Natural killer cell treated with Interleukin-12 subunit alpha and Interleukin-12 subunit beta and Interleukin-15 and Interleukin-18, amount 100 ng/mL, for 72 hours (primary cell): ENCODE measurements at places on chromosomes 2 and 18. TPM values are rescaled to one million over a fixed set of nuclear protein-coding genes. Genes with fewer than 3 reads are reported as not detected.

DNA sequence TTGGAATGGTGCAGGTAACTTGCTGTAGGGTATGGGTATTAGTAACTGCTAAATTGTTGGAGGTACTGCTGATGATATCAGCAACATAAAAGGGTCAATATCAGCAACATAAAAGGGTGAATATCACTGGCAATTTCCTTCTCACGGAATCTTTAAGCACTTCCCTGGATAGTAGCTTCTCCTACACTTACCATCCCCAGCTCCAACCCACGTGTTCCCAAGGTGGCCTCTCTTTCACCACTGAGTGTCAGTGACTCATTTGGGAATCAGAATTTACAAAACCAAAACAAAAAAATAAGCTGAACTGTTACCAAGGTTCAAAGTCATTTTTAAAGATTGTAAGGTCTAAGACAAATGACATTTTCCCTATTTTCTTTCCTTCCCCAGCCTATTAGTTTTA, 70.8 kb downstream of the LRP2 start:
- peaks cover 5% of the 10 kb centered on the region for H3K27me3 ChIP-seq
- H3K4me3 ChIP-seq, result no peak overlapping the region
- no peak for DNase-seq
- no peaks in the 10 kb centered on the region for H3K36me3 ChIP-seq

GRCh38 chr18:22423878-22424564, 6.3 kb upstream of the CTAGE1 start:
- H3K27me3 ChIP-seq, result no peaks in the 10 kb centered on the region
- DNase-seq, result no peak
- H3K27ac ChIP-seq, result no peak overlapping the region
- no peak overlapping the region for H3K4me3 ChIP-seq
- peaks cover 6% of the 10 kb centered on the region for H3K36me3 ChIP-seq

Gene TET3
- total RNA-seq, result 29.3 TPM

DNA sequence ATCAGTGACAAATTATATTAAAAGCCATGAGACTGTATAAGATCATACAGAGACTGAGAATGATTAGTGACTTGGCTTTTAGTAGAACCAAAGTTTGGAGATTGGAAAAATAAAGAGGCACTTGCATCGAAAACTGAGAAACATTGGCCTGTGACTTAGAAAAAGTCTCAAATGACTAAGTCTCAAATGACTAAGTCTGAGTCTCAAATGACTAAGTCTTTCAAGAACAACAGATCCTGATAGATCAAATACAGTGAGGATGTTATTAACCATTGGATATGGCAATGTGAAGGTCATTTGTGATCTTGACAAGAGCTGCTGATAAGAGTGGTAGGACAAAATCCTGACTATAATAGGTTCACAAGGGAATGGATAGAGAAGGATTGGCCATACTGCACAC, 135.5 kb upstream of the FANCL start:
- no peaks in the 10 kb centered on the region for H3K36me3 ChIP-seq
- peaks cover 6% of the 10 kb centered on the region for H3K27me3 ChIP-seq
- no peak overlapping the region for H3K4me3 ChIP-seq
- H3K27ac ChIP-seq, result no peak overlapping the region
- H3K4me1 ChIP-seq, result no peaks in the 10 kb centered on the region

- H3K27me3 ChIP-seq, result peaks cover 21% of the 10 kb centered on the region
- no peak overlapping the region for H3K4me3 ChIP-seq
- no peak for DNase-seq
- no peak overlapping the region for H3K27ac ChIP-seq
- H3K4me1 ChIP-seq, result no peaks in the 10 kb centered on the region
- no peaks in the 10 kb centered on the region for H3K36me3 ChIP-seq
Observed at GRCh38 chr18:11146947-11147345, 2.4 kb downstream of the PIEZO2 start.

- DNase-seq, result peak; percentile 61
- H3K27me3 ChIP-seq, result no peaks in the 10 kb centered on the region
- H3K36me3 ChIP-seq, result peaks cover 7% of the 10 kb centered on the region
- peak overlapping the region; percentile 11 for H3K27ac ChIP-seq
Observed at GRCh38 chr2:181178823-181179412, 198.5 kb downstream of the UBE2E3 start.

- no peaks in the 10 kb centered on the region for H3K27me3 ChIP-seq
- no peak overlapping the region for H3K27ac ChIP-seq
- H3K4me3 ChIP-seq, result no peak overlapping the region
- H3K36me3 ChIP-seq, result no peaks in the 10 kb centered on the region
- H3K4me1 ChIP-seq, result no peaks in the 10 kb centered on the region
- DNase-seq, result no peak
Observed at GRCh38 chr2:59744436-59744835, 809.0 kb downstream of the BCL11A start.

GRCh38 chr2:90069290-90069894, 1377.9 kb downstream of the RPIA start:
- H3K4me3 ChIP-seq, result no peak overlapping the region
- no peak for DNase-seq
- H3K27me3 ChIP-seq, result no peaks in the 10 kb centered on the region

- H3K36me3 ChIP-seq, result no peaks in the 10 kb centered on the region
- no peak overlapping the region for H3K4me3 ChIP-seq
- H3K4me1 ChIP-seq, result no peaks in the 10 kb centered on the region
- no peak for DNase-seq
- no peaks in the 10 kb centered on the region for H3K27me3 ChIP-seq
- no peak overlapping the region for H3K27ac ChIP-seq
Observed at GRCh38 chr2:150134223-150134857, 353.1 kb downstream of the RND3 start.

DNA sequence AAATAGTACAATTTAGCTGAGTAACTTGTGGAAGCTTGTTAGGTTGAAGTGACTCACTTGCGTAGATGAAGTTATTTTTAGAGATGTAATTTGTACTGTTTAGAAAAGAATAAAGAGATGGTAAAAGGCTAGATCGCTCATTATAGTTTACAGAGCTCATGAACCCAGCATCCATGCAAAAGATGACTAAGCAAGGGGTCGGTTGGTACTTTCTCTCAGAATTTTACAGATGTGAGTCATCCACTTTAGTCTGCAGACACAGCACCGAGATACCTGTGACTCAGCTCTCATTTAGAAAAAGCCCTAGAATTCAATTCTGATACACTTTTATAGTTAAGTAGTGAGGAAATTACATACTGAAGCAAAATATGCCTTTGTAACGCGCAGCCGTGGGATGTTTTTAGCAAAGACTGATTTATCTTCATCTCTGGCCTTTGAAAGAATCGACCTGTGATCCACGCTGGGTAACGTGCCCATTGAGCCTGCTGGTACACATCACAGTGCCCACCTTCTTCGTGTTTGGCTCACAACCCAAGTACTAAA, 116.5 kb upstream of the FOSL2 start:
- peaks cover 5% of the 10 kb centered on the region for H3K36me3 ChIP-seq
- peaks cover 46% of the 10 kb centered on the region for H3K4me1 ChIP-seq
- no peak for DNase-seq
- peak overlapping the region; percentile 8 for H3K4me3 ChIP-seq
- H3K27ac ChIP-seq, result peak overlapping the region; percentile 93

- peaks cover 5% of the 10 kb centered on the region for H3K36me3 ChIP-seq
- no peak overlapping the region for H3K4me3 ChIP-seq
- DNase-seq, result no peak
- H3K27me3 ChIP-seq, result peaks cover 18% of the 10 kb centered on the region
- no peaks in the 10 kb centered on the region for H3K4me1 ChIP-seq
Observed at GRCh38 chr2:144771348-144771747, 251.4 kb upstream of the ZEB2 start.

Gene NAT8
- not detected for total RNA-seq

DNA sequence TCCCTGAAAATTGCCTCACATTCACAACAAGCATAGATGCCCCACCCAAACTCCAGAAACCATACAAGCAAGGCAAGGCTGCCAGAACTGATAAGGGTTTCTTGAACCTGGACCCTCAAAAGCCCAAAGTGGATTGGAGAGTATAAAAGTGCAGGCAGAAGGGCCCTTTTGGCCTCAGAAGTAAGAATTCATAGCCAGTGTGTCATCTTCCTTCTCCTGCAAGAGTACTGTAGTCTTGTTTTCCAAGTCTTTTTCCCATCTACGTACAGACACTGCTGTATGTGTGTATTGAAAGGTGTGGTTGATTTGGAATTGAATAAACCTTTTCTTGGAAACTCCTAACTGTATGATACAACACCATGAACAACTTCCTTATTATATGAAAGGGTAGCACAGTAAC, 46.8 kb downstream of the ZC3H15 start:
- no peak for DNase-seq
- peaks cover 18% of the 10 kb centered on the region for H3K27me3 ChIP-seq
- H3K4me1 ChIP-seq, result no peaks in the 10 kb centered on the region
- H3K36me3 ChIP-seq, result no peaks in the 10 kb centered on the region
- no peak overlapping the region for H3K4me3 ChIP-seq
- H3K27ac ChIP-seq, result no peak overlapping the region

Gene DLGAP1
- not detected for total RNA-seq

Gene FAM117B
- 3.0 TPM for total RNA-seq

Gene SPC25
- 14.5 TPM for total RNA-seq

DNA sequence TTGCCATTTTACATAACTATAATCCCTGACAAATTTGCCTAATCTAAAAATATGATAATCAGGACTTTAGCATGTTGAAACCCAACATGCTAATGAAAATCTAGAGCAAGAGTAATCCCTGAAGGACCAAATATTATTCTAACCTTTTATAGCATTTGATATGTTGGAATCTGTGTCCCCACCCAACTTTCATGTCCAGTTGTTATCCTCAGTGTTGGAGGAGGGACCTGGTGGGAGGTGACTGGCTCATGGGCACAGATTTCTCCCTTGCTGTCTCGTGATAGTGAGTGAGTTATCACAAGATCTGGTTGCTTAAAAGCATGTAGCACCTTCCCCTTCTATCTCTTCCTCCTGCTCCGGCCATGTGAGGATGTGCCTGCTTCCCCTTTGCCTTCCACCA, 59.8 kb downstream of the SH3YL1 start:
- H3K4me1 ChIP-seq, result peaks cover 33% of the 10 kb centered on the region
- H3K4me3 ChIP-seq, result no peak overlapping the region
- DNase-seq, result no peak
- H3K27ac ChIP-seq, result no peak overlapping the region

DNA sequence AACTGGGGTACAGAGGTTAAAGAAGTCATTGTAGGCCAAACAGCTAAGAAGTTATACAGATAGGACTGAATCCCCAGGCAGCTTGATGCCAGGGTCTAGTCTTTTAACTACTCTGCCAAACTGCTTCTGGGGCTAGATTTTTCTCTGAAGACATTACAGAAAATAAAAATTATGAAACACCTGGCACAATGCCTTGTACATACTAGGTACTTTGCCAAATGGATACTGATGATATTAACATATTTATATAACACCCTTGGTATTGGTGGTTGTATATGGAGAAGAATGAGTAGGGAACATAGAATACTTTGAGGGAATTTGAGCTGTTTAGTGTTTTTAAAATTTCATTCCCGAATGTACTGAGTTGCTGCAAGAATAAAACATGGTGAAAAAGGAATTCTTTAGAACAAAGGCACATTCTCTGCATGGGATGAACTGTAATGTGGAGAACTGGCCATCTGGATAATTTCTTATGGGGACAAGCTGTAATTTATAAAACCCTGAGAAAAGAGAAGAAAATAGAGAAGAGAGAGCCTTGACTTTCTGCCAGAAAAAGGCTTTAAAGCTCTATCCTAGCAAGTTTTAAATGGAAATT, 210.9 kb upstream of the TMEM200C start:
- H3K4me1 ChIP-seq, result no peaks in the 10 kb centered on the region
- peaks cover 3% of the 10 kb centered on the region for H3K36me3 ChIP-seq
- H3K27me3 ChIP-seq, result no peaks in the 10 kb centered on the region
- no peak overlapping the region for H3K4me3 ChIP-seq
- DNase-seq, result no peak

Gene NEUROD1
- total RNA-seq, result not detected

Gene POTEE
- 0.31 TPM for total RNA-seq

DNA sequence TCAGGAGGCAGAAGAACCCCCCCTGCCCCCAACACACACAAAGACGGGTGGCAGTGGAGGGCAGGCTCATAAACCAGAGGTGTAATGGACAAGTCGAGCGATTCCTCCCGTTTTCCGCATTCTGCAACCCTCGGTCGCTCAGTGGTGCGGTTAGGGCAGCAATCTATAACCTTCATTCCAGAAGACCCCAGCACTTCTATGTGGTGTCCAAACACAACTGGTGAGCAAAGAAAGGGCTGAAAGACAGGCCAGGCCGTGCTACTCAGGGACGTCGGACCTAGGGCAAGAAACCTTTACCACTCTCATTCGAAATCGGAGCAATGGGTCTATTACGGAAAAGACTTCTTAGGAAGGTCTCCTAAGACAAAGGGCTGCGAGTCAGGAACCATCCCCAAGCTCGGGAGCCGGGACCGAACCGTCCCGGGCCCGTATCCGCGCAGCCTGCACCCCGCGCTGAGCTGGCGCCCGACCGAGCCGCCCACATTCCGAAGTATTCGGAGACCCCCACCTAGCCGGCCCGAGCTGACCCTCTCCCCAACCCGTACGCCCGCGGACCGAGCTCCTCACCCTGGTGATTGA, 568 bp downstream of the ARL5A start:
- H3K4me3 ChIP-seq, result peak overlapping the region; percentile 96
- H3K4me1 ChIP-seq, result peaks cover 56% of the 10 kb centered on the region
- H3K27ac ChIP-seq, result peak overlapping the region; percentile 98
- no peaks in the 10 kb centered on the region for H3K36me3 ChIP-seq
- DNase-seq, result no peak

DNA sequence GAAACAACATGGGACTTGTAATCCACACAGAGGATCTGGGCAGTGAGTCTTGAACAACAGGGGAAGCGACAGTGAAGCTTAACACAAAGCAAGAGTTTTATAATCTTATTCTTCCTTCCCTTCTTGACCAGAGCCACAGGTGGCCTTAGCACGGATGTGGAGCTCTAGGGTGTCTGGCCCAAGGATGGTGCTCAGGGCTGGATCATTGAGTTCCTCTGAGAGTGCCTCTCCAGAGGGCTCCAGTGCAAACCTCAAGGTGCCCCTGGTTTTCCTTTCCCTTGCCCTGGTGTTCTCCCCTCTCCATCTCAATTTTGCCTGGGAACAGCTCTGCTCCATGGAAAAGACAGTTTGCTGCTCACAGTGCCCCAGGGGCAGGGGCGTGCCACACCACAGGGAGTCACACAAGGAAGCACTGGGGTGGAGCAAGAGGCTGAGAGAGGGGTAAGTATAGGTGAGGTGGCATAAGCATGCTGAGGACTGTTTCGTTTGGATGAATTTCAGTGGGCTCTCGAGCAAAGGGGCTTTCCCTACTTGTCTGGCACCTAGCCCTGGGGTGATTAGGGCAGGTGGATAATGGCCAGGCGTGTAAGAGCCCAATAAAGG, 88.6 kb upstream of the B3GNT7 start:
- no peaks in the 10 kb centered on the region for H3K27me3 ChIP-seq
- peak; percentile 47 for DNase-seq
- no peaks in the 10 kb centered on the region for H3K4me1 ChIP-seq
- H3K27ac ChIP-seq, result no peak overlapping the region

Gene DCC
- total RNA-seq, result not detected

DNA sequence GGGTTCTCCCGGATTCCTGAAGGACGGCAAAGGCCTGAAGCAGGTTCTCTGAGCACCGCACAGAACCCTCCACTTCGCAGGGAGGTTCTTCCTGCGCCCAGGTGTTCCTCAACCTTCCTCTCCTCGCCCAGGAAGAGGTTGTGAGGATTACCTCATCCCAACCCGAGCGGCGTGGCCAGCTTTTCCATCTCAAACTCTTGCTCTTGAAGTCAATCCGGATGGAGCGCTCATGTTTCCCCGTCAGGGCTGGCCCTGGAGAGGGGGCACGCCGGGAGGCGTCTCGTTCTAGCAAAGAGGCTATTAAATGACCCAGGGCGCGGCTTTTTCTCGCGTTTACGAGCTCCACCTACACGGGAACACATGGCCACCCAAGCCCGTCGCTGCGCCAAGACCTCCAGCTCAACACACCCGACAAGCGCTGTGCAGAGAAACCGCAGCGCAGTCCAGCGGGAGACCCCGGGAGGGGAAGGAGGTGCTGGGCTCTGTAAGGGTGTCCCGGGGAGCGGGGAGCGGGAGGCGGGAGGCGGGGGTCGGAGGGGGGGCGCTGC, 540 bp upstream of the RAB10 start:
- H3K36me3 ChIP-seq, result peaks cover 15% of the 10 kb centered on the region
- H3K27ac ChIP-seq, result peak overlapping the region; percentile 94
- peak overlapping the region; percentile 98 for H3K4me3 ChIP-seq
- H3K4me1 ChIP-seq, result peaks cover 30% of the 10 kb centered on the region
- H3K27me3 ChIP-seq, result no peaks in the 10 kb centered on the region
